ENCODE measurements at places on chromosomes 13 and 19. TPM values are rescaled to one million over a fixed set of nuclear protein-coding genes. Genes with fewer than 3 reads are reported as not detected.
A peak's percentile ranks its signal among the peaks of the same experiment; 100 is the strongest.

Gene MBD3L3
- not detected for total RNA-seq

Gene ARHGEF18
- total RNA-seq: 30.7 TPM

Gene PSG7
- total RNA-seq: not detected

Gene MEF2B
- 1.3 TPM for total RNA-seq

Gene PAK4
- 49.6 TPM for total RNA-seq

Gene GCDH
- total RNA-seq: 27.3 TPM

Gene URAD
- total RNA-seq: not detected

Gene THSD1
- 25.2 TPM for total RNA-seq

Gene PNMA8B
- not detected for total RNA-seq

Gene CD33
- not detected for total RNA-seq

Gene GJB2
- total RNA-seq: not detected

Gene ERICH6B
- total RNA-seq: not detected

- no peak for DNase-seq
Observed at GRCh38 chr19:50288954-50289353, 40.2 kb downstream of the KCNC3 start.

GRCh38 chr19:58196901-58197616 is 14.2 kb downstream of the ZNF274 start:
- peak; percentile 38 for DNase-seq

GRCh38 chr13:62168891-62169290 is 753.2 kb upstream of the PCDH20 start:
- DNase-seq: no peak

GRCh38 chr13:91142572-91142971 is 204.9 kb upstream of the MIR17HG start:
- DNase-seq: no peak

- DNase-seq: no peak
Observed at GRCh38 chr19:50430888-50431342, 1.8 kb upstream of the MYBPC2 start.

GRCh38 chr19:47231215-47232054 is 436 bp upstream of the BBC3 start:
- DNase-seq: peak; percentile 91

- peak; percentile 95 for DNase-seq
Observed at GRCh38 chr13:33678906-33679657, 138.9 kb upstream of the RFC3 start.

GRCh38 chr13:81078048-81078447 is 737.1 kb upstream of the SPRY2 start:
- DNase-seq: no peak

DNA sequence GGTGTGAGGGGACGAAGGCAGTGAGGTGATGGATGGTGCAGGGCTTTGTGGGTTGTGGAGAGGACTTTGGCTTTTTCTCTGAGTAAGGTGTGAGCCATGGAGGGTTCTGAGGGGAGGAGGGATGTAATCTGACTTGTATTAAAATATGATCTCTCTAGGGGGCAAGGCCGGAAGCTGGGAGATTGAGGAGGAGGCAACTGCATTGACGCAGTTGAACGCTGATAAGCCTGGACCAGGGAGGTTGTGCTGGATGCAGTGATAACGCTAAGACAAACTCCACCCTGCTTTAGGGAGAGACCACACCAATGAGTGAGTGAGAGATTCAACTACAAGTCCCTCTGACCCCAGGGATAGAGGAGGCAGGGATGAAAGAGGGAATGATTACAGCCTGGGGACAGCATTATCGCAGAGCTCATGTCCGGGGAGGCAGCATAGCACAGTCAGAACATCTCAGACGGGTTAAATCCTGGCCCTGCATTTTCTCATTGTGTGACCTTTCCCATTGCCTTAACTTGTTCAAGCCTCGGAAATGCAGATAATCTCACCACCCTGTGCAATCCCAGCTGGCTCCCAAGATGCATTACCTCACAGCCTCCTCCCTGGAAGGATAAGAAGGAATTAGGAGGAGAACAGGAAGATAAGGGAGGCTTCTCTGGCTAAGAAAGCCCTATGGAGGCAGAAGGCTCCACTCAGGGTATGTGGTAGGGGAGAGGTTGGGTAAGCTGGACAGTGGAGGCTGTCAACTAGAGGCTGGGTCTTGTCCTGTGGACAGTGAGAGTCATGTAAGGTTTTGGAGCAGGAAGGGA is 124.2 kb downstream of the CACNA1A start:
- DNase-seq: no peak

DNA sequence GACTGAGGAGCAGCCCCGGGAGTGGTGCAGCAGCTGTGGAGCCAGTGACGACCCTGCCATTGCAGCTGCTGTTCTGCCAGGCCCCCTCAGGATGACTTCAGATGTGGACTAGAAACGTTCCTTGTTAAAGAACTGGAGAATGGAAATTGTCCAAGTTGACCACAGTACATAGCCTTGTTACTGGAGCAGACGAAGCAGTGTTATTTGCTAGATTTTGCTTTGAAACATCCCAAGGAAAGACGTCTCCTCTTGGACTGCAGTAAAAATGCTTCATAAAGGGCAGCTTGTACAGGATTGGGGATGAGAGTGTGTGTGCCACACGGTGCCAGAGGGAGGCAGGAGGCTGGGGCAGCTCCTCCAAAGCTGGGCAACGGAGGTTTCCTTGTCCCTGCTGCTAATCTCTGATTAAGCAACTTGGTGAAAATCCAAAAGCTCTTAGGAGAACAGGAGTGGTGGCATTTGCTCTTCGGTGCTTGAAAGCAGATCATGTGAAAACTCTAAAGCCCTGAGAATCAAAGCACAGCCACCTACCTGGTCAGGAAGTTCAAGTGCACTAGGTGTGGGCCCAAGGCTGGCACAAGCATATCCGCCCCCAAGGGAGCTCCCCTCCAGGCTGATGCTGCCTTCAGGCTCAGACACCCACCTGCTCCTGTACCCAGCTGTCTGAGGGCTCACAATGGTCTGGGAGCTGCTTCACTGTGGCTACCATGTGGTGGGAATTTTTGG is 34.5 kb downstream of the SHISA2 start:
- no peak for DNase-seq

GRCh38 chr13:90197722-90198121 is 1149.8 kb upstream of the MIR17HG start:
- no peak for DNase-seq

DNA sequence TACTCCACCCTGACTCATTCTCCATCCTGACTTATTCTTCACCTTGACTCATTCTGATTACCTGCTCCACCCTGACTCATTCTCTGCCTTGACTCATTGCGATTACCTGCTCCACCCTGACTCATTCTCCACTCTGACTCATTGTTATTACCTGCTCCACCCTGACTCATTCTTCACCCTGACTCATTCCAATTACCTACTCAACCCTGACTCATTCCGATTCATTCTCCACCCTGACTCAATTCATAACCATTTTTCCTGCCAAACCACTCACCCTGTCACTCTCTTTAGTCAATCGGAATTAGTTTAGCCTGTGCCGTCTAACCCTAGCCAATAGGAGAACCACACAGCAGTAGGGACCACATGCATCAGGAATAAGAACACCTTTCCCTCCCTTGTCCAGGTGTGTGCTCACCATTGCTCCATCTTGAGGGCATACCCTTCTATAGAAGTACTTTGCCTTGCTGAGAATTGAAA is 1227.4 kb upstream of the PCDH20 start:
- no peak for DNase-seq

DNA sequence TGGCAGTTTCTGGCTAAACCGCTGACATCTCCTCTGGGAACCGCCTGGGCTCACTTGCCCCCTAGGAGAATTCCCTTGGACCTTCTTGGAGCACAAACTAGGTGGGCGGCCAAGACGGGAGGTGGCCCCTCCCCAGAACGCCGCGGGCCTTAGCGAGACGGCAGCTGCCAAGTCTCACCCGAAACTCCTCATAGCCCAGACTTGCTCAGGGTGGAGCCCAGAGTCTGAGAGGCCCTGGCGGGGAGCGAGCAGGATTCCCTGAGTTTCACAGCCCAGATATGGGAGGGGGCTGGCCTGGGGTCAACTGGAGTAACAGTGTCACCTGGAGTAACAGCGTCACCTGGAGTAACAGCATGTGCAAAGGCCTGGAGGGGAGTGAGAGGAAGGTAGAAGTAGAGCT is 10.1 kb downstream of the TINCR start:
- no peak for DNase-seq

GRCh38 chr19:5078666-5079065 is 109.8 kb downstream of the KDM4B start:
- DNase-seq: no peak

DNA sequence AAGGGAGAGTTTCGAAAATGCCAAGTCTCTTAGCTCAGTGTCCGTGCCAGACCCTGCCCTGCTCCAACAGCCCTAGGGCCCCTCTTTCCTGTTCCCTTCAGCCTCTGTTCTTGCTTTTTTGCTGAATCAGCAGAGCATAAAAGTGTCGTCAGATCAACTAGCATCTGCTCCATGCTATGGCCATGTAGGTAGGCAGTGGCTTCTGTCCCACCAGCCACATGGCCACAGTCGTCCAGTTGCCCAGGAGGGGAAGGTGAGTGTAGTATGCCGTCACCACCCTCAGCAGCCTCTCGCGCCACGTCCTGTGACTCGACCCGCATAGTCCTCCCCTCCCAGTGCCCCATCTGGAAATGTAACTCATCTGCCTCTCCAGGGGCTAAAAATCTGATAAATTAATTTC is 50.9 kb upstream of the ATP11A start:
- DNase-seq: no peak

- DNase-seq: no peak
Observed at GRCh38 chr19:4172861-4173473, 9.4 kb downstream of the SIRT6 start.

DNA sequence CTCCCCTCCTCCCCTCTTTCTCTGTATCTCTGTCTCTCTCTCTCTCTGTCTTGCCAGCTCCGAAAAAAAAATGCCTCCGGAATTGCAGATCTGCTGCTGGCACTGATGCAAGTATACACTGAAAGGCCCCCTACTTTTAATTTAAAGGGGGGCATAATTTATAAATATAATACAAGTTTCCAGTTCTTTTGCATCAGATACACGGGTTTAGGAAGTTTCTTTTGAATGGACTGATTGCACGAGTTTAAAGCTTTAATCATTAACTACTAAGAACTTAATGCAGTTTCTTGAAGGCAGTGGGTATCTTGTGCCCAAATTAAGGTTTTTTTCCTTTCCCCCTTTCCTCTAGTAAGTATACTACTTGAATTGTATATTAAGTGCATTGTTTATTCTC is 1.4 kb downstream of the FGF9 start:
- DNase-seq: no peak

GRCh38 chr13:110574161-110574560 is 12.6 kb upstream of the RAB20 start:
- DNase-seq: no peak

DNA sequence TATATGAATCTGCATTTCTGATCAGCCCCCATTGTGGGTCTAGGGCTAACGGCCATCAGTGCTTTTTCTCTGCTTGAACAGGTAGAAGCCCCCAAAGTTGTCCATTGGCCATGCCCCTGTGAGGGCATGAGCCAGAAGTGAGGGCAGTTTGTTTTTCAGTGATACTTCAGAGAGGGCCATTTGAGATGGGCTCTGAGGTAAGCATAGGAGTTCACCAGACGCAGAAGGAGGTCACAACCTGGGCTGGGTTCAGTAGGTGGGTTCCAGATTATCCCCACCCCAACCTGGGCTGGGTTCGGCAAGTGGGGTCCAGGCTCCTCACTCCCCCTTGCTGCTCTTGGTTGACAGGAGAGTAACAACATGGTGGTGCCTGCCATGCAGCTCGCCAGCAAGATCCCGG is 33.4 kb downstream of the MAU2 start:
- no peak for DNase-seq

DNA sequence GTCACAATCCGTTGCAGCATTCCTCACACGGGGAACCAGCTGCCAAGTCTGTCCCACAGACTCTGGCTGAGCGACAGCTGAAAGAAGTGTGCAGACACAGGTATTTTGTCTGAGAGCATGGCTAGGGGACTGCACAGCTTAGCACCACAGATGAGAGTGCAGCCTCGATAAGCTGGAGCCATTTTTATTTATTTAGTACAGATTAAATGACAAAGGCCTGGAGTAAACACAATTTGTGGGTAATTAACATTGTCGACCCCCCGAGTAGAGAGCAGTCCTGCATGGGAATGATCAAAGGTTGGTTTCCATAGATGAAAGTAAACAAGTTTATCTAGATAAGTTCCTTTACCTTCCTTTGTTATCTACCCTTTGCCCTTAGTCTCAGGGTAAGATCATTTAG is 836.2 kb downstream of the DACH1 start:
- no peak for DNase-seq

DNA sequence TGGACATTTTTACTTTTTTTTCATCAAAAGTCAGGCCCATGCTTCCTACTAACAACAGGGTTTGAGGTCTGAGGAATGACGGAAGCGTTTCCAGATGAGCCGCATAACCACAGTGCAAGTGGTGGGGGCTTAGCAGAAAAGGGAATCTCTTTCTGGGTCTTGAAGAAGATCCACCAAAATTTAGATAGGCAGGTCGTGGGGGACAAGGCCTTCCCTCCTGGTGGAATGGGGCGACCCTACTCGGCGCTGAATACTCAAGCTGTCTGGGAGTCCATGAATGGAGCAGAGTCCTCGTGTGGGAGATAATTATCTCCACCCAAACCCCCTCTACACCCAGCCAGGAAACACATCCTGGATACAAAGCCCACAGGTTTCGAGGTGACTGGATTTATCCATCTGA is 36.9 kb downstream of the CARS2 start:
- no peak for DNase-seq

DNA sequence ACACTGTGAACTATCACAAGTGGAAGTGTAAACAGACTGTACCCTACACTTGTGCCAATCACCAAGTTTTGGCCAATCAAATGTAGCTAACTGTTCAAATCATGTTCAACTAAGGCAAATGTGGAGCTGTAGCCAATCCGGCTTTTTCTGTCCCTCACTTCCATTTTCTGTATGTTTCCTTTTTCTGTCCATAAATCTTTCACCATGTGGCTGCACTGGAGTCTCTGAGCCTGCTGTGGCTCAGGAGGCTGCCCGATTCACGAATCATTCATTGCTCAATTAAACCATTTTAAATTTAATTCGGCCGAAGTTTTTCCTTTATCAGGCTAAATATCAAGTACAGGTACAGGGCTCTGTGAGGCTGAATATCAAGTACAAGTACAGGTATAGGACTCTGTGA is 216.5 kb downstream of the RFC3 start:
- no peak for DNase-seq

- DNase-seq: no peak
Observed at GRCh38 chr13:53138376-53139036, 109.9 kb downstream of the OLFM4 start.

GRCh38 chr19:48970923-48971395 is 5.8 kb downstream of the FTL start:
- DNase-seq: peak; percentile 81

DNA sequence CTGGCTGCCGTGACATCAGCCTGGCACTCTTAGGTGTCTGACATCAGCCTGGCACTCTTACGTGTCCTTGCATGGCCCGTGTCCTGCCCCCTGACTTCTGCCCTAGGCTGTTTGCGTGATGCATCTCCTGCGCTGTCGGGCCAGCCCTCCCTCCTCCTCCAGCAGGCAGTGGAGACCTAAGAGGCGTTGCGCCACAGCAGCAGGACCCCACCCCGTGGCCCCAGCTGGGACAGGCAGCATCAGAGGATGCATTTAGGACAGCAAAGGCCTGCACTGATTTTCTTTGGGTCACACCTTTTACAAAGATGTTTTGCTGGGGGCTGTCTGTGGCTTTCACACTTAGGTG is 65.3 kb downstream of the GPR12 start:
- no peak for DNase-seq

- no peak for DNase-seq
Observed at GRCh38 chr13:34369931-34370330, 552.0 kb downstream of the RFC3 start.

- DNase-seq: peak; percentile 92
Observed at GRCh38 chr13:76808927-76809326, 77.3 kb downstream of the KCTD12 start.

- no peak for DNase-seq
Observed at GRCh38 chr19:42469311-42470235, 26.8 kb upstream of the CXCL17 start.

Data from endothelial cell of umbilical vein (primary cell).